ENCODE measurements at places on chromosomes 13 and 19.

DNA sequence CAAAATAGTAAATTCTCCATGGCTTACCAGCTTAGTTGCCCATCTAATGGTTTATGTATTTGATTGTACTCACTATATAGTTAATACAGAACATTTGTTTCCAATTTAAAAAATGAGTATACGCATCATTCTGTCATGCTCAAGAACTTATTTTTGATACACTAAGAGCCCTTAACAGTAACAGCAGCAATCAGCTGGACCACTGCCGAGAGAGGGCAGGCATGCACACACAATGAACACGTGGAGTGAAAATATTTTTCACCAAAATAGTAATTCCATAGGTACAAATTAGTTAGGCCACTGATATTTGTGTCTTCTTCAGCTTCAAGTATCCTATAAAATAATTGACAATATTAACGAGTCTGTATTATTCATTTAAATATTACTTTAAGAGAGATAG, 109.9 kb downstream of the KLF12 start:
- DNase-seq = no peak

- DNase-seq = no peak
Observed at GRCh38 chr19:2633693-2634075, 68.8 kb downstream of the GNG7 start.

GRCh38 chr13:51251480-51251879, 29.3 kb downstream of the FAM124A start:
- DNase-seq = no peak

GRCh38 chr19:963486-963951, 20.6 kb upstream of the WDR18 start:
- DNase-seq = no peak

- no peak for DNase-seq
Observed at GRCh38 chr13:36998624-36999041, 507 bp downstream of the ALG5 start.

GRCh38 chr19:33624586-33624985, 2.8 kb downstream of the CHST8 start:
- no peak for DNase-seq

DNA sequence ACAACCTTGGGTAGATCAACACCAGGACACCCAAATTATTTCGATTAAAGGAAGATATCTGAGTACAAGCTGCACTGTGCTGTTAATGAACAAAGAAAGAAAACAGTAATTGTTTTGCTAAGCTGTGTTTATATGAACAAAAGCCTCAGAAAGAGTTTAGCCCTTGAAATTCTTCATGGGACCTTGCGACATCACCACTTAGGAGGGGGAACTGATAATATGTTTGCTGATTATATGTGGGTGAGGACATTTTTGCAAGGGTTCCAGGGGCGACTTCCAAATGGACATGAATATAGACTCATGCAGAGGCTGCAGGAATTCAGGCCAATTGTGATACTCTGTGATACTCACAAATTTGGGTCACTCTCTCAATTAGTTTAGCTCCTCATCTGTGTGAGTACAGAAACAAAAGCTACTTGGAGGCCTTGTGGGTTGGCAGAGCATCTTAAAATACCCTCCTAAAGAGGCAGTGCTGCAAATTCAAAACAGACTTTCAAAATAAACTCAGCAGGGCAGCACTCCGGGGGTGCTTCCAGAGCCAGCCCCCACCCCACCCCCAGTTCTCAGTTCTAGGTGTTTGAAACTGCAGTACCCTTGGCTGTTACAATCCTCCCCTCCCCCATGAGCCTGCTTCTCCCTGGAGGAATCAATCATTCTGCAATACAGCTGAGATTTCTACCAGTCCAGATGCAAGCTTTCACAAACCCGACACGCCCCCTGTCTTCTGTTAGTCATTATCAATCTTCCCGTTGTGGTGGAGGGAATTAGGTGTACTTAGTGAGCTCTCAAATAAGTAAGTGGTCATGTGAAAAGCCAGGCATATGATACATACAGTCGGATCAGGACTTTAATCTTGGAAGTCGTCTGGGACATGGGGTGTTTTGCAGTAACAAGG, 97.0 kb upstream of the MBNL2 start:
- DNase-seq = peak; percentile 75

GRCh38 chr19:47486900-47487299, 2.9 kb upstream of the KPTN start:
- DNase-seq = no peak

GRCh38 chr13:59479629-59480028, 684.1 kb downstream of the DIAPH3 start:
- DNase-seq = no peak

Data from HCT116 (cell line).